Activated T-helper 1 cell treated with anti-CD3 and anti-CD28 coated beads, Interleukin-2, amount 50 U/mL, for 16 hours (primary cell): ENCODE measurements at places on chromosomes 12 and 14.

DNA sequence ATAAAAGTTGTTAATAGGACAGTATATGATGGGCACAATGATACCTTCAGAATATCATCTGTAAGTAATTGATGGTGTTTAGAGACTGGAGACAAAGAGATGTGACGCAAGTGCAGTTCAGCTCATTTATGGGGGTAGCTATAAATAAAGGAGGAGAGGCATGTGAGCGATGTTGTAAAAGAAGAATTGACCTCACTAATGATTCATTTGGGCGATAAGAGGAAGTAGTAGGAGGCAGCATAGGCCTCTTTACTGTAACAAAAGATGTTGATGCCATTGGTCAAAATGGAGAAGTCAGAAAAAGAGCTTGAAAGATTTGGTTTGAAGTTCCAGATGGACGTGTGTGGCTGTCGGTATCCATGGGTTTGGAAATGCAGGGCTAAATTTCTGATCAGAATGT, 70.0 kb downstream of the FLRT2 start:
- DNase-seq: no peak

DNA sequence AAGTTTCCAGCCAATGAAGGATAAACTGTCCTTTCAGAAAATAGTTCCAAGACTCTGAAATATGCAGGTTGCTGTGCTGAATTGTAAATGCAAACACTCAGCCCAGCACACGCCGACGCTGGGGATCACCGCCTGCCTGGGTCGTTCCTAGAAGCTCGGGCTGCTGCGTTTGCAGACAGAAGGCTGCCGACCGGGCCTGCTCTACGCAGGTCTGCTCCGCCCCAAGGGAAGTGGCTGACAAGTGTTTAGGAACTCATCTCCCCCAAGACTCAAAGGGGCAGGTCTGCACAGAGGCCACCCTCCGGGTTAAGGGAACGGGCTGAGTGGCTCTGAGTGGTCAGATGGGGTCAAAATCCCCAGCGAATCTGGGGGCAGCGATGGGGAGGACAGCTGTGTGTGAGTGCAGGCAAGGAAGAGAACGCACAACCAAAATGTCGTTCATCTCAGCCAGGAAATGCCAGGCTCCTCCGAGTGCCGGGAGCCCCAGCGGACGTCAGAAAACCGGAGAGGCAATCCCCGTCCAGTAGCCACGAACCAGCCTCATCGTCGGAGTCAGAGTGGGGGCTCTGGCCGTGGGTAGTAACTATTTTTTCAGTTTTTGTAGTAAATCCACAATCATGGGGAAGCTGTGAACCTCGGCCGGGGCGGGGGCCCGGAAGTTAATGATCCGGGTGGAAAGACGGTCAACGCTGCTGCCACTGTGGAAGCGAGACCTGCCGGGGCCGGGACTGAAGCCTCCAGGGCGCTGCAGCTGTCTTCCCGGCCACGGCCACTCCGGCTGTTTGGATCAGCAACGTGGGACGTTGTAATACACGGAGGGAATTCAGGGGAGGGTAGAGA, 6.0 kb downstream of the GALNT9 start:
- no peak for DNase-seq

GRCh38 chr12:102567031-102567985, 86.9 kb upstream of the IGF1 start:
- DNase-seq: no peak

GRCh38 chr12:107523775-107524535, 161.6 kb upstream of the PWP1 start:
- DNase-seq: no peak

DNA sequence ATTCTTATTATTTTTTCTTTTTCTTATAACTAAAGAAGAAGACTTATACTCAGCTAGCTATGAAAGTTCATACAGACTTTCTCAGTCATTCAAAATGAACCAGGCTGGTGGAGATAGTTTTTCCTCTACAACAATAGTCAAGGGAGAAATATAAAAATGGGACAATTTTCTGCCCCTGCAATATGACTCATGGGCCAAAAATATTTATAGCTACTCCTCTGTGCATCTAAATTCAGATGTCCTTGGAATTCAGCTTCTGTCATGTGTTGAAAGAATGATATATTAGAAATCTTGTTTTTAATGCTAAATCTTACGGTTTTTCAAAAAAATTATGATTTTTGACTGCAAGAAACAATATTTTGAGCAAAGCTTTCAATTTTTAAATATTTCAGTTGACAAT, 237.2 kb upstream of the SYT10 start:
- DNase-seq: no peak

DNA sequence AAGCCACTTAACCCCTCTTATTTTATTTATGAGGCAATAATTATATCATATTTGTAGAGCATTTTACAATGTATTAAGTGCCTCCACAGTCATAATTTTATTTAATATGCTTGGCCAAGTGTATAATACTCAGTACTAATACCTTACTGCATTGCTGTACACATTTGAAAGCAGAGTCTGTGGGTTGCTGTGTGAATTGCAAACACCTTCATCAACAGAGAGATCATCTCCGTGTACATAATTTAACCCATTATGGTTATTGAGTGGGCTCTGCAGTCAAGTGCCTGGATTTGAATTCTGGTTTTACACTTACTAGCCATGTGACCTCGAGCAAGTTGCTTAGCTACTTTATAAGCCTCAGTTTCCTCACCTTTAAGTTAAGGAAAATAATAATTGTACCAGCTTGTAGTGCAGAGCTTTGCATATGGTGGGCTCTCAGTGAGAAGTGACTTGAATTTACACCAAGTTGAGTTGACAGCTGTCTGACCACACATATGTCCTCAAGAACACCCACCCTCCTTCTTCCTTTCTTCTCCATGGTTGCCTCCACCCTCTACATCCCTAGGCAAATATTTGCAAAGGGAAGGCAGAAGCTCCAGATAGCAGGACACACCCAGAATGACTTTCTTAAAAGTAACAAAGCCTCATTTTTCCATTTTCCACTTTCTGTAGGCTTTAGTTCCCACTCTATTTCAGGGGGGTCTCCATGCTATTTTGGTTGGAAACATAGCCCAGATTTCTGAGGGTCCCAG, 12.3 kb downstream of the CRACR2A start:
- no peak for DNase-seq

- no peak for DNase-seq
These were observed 24.0 kb downstream of the CCDC85C start for GRCh38 chr14:99579903-99580571.

GRCh38 chr12:28689398-28690175, 459.5 kb upstream of the FAR2 start:
- DNase-seq: no peak

- no peak for DNase-seq
These were observed 3.9 kb downstream of the TAOK3 start for GRCh38 chr12:118368821-118369220.

- DNase-seq: peak; percentile 8
These were observed 29.6 kb downstream of the WBP11 start for GRCh38 chr12:14773685-14774073.

DNA sequence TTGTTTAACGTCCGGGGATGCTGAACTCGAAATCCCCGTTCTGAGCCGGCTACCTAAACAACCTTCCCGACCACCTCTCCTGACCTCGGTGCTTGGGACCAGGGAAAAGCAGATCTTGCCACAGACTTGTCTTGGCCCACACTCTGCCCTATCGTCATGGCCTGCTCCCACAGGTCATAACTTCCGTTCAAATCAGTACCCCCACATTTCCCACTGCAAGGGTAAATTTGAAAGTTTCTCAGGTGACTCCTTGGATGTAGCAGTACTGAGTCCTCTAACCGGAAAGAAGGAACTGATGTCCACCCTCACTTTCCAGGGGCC, 612 bp upstream of the RBM23 start:
- no peak for DNase-seq

DNA sequence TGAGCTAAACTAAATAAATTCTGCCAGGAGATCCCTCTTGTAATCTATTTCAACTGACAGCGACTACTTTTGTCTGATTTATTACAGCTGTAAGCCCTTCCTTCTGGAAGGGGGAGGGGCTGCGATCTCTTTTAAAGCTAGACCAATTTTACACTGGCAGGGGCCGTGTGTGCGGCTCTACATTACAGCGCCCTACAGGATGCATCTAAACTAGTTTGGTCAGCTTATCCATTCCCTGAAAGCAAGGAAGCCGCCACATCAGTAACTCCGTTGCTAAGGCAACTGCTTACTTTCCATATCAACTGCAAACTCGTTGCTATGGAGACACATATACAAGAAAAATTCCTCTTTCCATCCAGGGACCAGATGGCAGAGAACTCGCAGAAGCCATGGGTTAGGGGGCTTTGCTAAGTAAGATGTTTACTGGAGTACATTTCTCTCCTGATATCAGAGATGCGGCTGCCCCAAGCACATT, 17.4 kb downstream of the FOXN3 start:
- no peak for DNase-seq

DNA sequence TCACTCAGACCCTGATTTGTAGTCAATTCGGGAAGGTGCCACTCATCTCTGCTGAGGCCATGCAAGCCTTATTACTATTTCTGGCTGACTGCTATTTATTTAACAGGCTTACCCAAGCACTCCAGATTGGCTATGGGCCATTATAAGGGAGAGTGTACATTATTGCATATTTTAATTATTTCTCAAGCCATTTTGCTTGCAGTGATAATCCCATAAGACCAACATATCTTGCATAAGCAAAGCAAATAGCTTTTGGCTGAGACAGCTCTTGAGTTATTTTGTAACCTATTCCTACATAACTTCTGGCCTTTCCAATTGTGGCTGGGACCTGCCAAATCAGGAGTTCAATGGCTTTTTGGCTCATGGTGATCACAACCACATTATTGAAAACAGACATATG, 509.6 kb upstream of the USP15 start:
- DNase-seq: no peak

DNA sequence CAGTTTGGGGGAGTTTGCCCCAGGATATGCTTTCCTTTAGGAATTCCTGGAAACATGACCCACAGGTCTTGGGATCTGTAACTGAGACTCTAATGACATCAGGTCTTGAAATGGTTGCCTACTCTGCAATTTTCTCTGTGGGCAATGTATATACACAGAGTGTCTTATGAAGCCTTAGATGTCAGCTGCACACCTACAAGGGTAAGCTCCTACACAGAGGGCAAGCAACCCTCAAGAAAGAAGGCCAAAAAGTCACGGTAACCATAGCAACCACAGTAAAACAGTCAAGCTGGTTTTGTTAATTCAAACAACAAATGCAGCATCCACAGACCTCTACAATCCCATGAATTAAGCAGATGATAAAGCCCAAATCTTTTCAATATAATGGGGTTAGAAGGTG, 293.0 kb downstream of the SSPN start:
- no peak for DNase-seq

DNA sequence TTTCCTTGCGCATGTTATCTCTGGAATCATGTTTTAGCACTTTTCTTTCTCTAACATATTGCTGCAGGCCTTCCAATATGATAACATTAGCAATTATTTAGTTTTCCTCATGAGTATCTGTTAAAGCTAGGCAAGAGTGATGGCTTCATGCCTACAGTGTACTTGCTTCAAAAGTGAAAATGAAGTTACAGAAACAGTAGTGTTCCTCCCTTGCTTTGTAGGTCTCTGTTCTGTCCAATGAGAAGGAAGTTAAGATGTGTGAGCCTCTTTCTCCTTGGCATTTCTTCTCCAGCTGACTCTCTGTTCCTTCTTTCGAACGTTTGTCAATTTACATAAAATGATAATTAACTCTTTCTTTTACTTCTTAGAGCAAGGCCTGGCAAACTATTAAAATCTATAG, 22.2 kb downstream of the LRRIQ1 start:
- no peak for DNase-seq

DNA sequence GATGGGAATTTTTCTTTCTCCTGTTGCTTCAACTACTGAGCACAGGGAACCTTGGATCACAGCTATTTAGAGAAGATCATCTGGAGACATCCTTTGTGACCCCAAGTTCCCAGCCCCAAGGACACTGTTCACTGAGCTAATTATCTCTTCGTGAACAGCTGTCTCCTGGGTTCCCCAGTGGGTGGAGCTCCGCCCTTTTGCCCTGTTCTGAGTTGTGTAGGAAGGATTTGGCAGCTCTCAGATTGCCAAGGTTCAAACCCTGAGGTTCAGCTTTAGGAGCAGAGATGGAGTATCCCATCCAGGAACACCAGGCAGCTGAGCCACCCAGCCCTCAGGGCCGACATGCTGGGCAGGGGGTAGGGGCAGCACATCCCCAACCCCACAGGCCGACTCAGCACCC, 32.0 kb downstream of the NGB start:
- DNase-seq: no peak

DNA sequence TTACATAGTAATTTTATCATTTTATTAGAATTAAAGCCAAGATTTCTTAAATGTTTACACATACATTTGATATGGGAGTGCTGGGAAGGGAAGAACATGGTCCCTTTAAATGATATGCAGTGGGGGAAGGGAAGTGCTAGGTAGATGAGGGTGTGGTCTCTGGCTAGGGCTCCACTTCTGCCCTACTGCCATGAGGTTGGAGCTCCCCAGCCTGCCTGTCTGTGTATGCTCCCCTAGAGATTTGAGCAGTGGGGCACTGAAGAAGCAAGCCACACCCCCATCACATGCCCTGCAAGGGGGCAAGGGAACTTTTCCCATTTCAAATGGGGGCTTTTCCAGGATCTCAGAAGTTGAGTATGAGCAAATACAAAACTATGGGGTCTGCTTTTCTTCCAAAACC, 25.5 kb downstream of the CLECL1 start:
- no peak for DNase-seq

DNA sequence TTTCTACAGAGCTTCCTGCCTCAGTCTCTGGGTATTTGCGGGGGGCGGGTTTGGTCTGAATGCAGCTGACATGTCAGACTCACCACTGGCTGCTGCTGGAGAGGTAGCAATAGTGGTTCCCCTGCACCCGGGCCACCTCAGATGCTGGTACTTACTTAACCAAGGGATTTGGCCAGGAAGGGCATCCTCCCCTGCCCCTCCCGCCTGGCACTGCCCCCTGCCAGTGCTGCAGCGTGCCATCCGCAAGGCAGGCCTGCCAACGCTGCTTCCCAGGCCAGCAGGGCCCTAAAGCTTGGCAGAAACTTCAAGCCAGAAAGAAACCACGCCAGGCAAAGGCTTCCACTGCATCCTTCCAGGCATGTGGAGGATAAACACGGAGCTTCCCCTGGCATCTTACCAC, 22.1 kb downstream of the RAB35 start:
- no peak for DNase-seq

DNA sequence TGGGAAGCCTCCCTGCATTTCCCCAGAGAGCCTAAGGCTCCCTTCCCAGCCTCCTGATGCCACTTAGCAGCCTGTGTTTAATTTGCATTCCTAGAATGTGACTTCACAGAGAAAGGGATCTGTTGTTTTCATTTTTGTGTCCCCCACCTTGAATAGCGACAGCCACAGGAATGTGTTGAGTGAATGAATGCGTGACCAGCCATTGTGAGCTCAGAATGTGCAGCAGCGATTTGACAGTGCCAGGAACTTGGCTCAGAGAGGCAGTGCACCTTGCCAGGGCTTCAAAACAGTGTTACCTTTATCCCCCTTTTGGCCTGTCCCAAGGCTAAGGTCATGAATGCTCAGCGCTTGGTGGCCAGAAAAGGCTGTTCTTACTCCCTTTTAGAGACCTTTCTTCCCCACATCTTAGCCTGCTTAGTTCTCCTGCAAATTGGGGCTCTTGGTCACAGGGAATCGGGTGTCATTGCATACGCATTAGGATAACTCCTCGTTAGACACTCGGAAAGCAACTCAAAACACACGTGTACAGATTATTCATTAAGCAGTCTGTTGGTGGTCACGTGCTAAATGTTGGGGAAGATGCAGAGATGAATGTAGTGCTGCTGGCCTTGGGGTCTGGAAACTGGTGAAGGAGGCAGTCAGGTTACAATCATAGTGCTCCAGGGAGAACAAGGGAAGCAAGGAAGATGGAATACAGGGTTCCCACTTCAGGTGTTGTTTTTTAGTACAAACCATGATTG, 9.8 kb downstream of the NTF3 start:
- DNase-seq: no peak

- DNase-seq: no peak
These were observed 100.7 kb downstream of the DUSP16 start for GRCh38 chr12:12461923-12462315.
